ENCODE measurements at places on chromosomes 1 and 21.

- DNase-seq, result no peak
Observed at GRCh38 chr1:50228871-50229384, 120.2 kb downstream of the ELAVL4 start.

GRCh38 chr1:204162494-204163074 lies 3.6 kb downstream of the REN start:
- peak; percentile 87 for DNase-seq

DNA sequence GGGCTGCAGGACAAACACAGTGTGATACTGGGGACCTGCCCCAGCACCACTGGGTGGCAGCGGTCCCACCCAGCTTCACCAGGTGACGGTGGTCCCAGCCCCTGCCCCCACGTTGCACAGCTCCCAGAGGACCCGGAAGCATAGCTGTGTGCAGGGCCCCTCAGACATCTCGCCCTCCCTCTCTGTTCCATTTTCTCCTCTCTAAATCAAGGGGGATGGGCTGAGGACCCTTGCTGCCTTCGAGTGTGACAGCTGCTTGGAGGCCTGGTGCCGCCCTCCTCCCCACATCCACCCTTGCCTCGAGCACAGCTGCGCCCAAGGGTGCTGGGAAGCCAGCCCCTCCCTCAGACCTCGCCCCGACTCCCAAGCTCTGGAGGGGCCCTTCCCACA lies 16.1 kb upstream of the LRRC3 start:
- no peak for DNase-seq

DNA sequence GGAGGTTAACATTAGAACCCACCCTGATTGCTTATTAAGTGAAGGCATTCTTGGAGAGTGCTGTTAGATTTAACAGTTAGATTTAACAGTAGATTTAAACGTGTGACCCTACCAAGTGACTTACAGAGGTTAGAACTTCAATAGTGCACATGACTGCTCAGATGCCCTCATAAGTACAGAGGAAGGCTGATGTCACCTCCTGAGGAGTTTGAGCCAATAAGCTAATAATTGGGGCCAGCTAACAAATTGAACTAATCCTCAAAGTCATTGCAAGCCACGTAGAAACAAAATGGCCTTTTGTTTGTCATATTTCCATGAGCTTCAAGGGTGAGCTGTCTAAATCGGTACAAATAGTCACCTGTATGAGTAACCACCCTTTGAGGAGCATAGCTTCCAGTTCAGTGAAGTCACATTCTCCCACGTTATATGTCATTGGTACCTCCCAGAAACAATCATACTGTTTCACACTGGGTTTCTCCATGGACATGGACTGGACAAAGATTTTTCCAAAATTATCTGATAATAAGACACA lies 11.7 kb downstream of the AVPR1B start:
- no peak for DNase-seq

- no peak for DNase-seq
Observed at GRCh38 chr1:224580006-224580405, 36.1 kb upstream of the CNIH3 start.

- DNase-seq, result no peak
Observed at GRCh38 chr1:188372821-188373220, 1544.1 kb downstream of the PLA2G4A start.

GRCh38 chr1:155051342-155051776 lies 243 bp downstream of the ADAM15 start:
- no peak for DNase-seq

DNA sequence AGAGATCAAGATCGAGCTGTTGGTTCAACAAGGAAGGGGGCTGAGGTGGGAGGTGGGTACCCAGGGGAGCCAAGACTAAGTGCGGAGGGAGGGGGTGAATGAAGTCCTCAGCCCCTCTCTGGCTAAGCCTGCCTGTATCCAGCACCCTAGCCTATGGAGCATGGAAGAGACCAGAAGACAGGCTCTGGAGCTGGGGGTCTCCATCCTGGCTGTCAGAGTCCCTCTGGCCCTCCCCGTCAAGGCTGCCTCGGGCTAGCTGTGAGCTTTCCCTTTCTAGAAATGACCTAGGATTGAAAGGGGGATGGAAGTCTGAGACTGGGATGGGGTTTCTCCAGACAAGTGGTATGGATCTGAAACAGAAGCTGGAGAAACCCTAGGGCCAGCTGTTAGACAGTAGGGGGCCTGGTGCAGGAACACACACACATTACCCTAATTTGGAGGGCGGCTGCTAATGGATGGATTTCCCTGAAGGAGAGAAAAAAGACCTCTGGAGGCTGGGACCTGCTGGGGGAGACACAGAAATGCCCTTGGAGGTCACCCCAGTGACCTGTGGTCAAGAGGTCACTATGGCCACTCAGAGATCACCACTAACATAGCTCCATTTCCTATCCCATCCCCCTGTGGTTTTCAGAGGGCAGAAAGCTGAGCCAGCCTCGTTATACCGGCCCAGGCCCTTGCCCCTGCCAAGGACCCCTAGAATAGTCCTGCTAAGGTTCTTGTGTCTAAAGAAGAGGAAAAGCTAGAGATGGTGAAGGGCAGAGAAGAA lies 107.8 kb downstream of the TMEM53 start:
- DNase-seq, result no peak

GRCh38 chr21:42002421-42002958 lies 7.7 kb downstream of the ZBTB21 start:
- no peak for DNase-seq

DNA sequence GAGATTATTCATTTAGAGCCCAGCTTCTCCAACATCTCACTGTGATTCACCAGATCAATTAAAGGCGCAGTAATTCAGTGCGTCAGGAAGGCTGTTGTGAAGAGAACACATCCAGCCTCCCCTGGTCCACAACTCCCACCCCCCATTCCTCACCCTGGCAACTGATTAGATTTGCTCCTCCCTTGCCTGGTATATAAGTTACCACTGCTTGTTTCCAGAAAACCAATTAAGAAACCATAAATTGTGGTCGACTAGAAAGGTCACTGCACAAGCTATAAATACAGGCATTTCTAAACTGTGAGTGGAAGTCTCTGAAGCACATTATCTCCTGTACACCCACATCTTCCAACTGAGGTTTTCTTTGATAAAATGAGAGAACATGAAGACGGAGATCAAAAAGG lies 41.9 kb downstream of the FAM163A start:
- DNase-seq, result no peak

- no peak for DNase-seq
Observed at GRCh38 chr1:59432531-59433439, 135.9 kb downstream of the FGGY start.

- DNase-seq, result no peak
Observed at GRCh38 chr1:4973341-4973740, 318.9 kb downstream of the AJAP1 start.

- DNase-seq, result no peak
Observed at GRCh38 chr1:36372617-36373016, 13.1 kb downstream of the STK40 start.

GRCh38 chr1:1622788-1623094 lies 7.4 kb downstream of the MIB2 start:
- no peak for DNase-seq

- DNase-seq, result no peak
Observed at GRCh38 chr1:243917863-243918565, 68.0 kb upstream of the AKT3 start.

- DNase-seq, result no peak
Observed at GRCh38 chr1:6247651-6248050, 3.7 kb downstream of the HES3 start.

DNA sequence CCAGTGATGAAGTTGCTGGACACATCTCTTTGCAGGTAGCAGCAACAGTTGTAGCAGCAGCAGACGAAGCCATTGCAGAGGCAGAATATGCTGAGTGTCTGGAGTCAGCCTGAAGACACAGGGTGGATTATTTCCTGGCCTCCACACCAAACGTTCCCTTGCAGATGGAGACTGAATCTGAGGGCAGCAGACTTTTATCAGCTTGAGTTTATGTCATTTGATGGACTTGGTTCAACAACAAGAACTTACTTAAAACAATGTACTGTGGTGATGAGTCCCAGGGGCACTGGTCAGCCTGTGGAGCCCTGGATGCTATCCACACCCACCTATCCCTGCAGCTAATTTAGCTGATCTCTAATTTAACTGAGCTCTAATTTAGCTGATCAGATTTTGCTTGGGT lies 17.1 kb upstream of the MPZL1 start:
- no peak for DNase-seq

- no peak for DNase-seq
Observed at GRCh38 chr1:52554267-52554640, 1.4 kb upstream of the TUT4 start.

- DNase-seq, result no peak
Observed at GRCh38 chr21:22314963-22315362, 1316.8 kb downstream of the NCAM2 start.

DNA sequence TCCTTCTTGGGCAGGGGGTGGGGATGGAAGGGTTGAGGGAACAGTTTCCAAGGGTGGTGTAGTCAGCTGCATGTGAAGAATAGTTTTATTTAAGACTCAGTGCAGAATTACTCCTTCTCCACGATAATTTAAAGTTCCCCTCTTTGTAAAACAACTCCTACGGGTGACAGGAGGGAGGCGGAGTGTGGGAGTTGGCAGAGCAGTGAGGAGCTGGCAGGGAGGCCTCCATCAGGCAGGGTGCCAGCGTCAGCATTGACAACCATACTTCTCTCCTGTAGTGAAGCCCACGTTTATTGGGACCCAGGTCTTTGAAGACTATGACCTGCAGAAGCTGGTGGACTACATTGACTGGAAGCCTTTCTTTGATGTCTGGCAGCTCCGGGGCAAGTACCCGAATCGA lies 93.8 kb downstream of the MTR start:
- no peak for DNase-seq

- DNase-seq, result peak; percentile 83
Observed at GRCh38 chr1:184982002-184982954, 8.0 kb upstream of the NIBAN1 start.

DNA sequence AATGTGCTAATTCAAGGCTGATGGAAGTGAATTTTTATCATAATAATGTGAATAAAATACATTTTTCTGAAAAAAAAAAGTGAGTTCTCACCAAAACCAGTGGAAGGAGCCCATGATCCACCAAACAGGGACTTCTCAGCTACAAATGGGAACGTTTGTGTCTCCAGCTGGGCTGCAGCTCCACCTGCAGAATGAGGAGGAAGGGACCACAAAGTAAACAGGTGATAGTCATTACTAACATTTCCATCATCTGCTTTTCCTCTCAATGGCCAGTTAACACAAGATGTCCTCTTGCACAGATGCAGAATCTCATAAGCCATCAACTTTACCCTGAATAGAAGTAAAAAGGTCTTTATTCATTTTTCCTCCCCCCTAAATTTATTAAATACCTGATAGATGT lies 246.2 kb downstream of the MRPL39 start:
- DNase-seq, result no peak

DNA sequence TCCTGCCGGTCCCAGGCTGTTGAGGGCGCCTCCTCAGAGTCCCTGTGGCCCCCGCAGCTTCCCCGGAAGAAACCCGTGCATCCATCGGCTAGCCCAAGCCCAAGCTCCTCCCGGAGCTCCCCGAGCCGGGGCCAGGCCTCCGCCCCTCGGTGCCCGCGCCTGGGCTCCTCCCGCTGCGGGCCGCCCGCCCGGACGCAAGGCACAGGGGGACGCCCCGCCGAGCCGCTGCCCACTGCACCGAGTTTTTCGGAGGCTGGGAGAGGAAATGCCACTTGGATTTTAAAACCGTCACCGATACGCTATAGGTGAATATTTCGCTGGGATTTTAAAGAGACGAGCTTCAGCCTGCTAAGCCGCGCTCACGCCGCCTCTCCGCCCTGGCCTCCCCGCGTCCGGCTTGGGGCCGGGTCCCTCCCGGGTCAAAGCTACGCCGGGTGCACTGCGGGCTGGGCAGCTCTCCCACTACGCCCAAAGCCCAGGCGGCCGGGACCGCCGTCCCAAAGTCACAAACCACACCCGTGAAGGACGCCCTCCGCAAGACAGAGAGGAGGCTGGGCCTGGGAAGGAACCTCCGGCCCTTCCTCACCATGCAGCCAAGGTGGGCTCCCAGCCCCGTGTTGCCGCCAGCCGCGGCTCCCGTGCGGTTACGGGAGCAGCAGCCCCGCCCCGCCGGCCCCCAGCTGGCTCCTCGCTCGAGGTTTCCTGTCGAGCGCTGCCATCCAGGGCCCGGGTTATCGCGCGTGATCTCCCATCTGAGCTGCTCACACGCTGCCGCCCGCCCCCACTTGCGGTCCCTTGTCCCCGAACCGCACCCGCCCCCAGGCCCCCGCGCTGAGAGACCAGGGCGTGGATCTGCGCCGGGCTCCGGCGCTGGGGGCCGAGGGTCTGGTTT lies 63.2 kb downstream of the CD247 start:
- peak; percentile 47 for DNase-seq

- DNase-seq, result no peak
Observed at GRCh38 chr1:26021647-26022403, at the start of gene EXTL1. Gene EXTL1 (plus strand): TSS chr1:26021775. CDS start chr1:26022647, 872 bp downstream.

- no peak for DNase-seq
Observed at GRCh38 chr1:187275985-187276575, 447.3 kb downstream of the PLA2G4A start.

GRCh38 chr1:223811634-223812101 lies 34.1 kb downstream of the TP53BP2 start:
- no peak for DNase-seq

DNA sequence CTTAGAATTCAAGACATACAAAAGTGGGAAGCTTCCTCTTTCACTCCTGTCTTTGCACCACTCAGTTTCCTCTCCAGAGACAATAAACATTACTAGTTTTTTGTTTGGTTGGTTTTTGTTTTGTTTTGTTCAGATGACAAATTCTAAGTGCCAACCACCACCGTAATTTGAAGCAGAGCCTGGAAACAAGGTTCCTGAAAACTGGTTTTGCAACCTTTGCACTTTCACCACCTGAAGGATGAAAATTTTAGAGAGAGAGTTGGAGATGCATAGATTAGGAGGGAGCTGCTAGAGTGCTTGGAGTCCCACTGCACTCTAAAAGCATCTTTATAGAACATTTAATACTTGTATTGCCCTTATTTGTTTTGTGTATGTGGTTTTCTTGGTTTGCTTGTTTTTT lies 20.2 kb upstream of the MGST3 start:
- no peak for DNase-seq

DNA sequence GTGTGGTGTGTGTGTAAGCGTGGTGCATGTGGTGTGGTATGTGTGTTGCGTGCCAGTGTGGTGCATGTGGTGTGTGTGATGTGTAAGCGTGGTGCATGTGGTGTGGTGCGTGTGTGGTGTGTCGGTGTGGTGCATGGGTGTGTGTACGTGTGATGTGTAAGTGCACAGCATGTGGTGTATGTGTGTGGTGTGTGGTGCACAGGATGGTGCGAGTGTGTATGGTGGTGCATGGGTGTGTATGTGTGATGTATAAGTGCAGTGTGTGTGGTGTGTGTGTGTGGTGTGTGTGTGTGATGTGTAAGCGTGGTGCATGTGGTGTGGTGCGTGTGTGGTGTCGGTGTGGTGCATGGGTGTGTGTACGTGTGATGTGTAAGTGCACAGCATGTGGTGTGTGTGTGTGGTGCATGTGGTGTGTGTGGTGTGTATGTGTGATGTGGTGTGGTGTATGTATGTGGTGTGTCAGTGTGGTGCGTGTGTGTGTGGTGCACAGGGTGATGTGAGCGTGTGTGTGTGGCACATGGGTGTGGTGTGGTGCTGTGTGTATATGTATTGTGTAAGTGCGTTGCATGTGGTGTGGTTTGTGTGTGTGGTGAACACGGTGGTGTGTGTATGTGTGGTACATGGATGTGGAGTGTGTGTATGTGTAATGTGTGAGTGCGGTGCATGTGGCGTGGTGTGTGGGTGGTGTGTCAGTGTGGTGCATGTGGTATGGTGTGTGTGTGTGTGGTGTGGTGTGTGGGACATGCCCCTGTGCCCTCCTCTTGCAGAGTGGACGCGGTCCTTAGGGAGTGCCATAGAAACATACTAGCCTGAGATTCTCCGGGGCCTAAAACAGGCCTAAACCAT lies 1.1 kb upstream of the C2CD2 start:
- no peak for DNase-seq

GRCh38 chr1:54571326-54571725 lies 23.3 kb downstream of the ACOT11 start:
- no peak for DNase-seq

GRCh38 chr1:54254055-54254454 lies 54.1 kb downstream of the MRPL37 start:
- DNase-seq, result no peak
